NCI-H2081 (cell line): ENCODE measurements at places on chromosomes 11 and 22.
A peak's percentile ranks its signal among the peaks of the same experiment; 100 is the strongest.

DNA sequence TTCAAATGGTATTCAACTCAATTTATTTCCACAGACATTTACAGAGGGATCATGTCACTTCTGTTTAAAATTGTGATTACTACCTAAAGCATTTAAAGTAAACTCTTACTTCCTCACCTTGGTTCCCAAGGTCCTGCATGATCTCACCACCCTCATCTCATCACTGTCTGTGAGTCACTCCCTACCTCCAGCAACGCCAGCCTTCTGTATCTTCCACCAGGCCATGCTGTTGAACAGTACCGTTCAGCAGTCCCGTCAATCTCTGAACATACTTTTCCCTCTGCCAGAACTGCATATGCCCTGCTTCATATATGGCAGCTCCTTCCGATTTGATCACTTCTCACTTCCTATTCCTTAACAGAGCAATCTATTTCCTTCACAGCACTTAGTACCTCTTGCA lies 2.0 kb downstream of the FBXO3 start:
- no peak for DNase-seq

DNA sequence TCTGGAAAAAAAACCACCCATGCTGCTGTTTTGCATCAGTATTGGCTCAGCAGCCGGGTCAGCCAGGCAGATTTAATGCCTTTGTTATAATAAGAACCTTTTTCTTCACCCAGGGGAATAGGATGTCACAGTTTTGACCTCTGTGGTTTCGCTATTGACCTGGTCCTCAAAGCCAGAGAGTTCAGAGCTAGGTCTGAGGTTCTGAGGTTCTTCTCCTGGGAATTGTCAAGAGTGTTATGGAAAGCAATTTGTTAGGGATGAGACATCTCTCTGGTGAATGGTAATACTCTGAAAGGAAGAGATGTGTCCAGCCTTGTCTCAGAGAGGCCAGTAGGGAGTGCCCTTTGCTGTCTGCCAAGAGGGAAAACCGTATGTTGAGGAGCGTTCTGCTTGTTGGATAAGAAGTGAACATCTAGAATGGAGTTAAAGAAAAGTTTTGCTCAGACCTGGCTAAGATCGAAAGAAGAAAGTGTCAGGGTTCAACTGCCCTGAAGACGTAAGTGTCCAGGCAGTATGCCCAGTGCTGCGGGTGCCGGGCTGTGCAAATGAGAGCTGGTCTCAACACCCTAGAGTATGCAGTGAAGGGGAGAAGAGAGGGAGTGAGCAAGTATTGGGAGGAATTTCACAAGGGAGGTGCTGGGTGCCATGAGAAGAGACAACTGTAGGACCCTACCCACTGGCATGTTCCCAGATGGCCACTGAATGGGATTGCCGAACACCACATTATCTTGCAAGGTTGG lies 150.9 kb upstream of the TTC12 start:
- DNase-seq, result no peak

GRCh38 chr11:84430661-84431060 lies 1144.5 kb upstream of the CCDC90B start:
- DNase-seq, result peak; percentile 39

- DNase-seq, result peak; percentile 58
Observed at GRCh38 chr11:65551572-65552387, 6.4 kb downstream of the LTBP3 start.

DNA sequence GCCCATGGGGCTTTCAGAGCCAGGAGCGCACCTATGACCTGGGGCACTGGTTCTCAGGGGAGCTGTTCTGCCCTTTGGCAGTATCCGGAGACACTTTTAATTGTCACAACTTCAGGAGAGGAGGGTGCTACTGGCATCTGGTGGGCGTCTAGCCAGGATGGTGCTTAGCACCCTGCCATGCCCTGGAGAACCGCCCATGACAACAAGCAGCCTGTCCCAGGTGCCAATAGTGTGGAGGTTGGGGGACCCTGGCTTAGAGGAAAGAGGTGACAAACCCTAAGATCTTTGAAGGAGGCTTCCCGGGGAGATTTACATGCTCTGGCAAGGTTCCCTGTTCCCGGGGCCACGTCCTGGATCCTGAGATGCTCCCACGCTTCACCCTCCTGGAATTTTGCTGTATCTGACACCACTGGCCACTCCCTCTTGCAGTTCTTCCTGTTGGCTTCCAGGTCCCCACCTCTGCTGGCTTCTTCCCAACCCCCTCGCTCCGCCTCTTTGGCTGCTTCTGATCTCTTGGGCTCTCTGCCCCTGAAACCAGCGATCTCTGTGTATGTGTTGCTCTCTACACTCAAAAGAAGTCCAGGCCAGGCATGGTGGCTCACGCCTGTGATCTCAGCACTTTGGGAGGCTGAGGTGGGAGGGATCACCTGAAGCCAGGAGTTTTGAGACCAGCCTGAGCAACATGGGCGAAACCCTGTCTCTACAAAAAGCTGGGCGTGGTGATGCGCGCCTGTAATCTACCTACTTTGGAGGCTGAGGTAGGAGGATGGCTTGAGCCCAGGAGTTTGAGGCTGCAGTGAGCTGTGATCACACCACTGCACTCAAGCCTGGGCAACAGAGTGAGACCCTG lies 31.1 kb downstream of the FADS3 start:
- DNase-seq, result no peak

- DNase-seq, result no peak
Observed at GRCh38 chr22:46350121-46350520, 14.6 kb downstream of the TRMU start.

GRCh38 chr11:83158357-83158786 lies 1.4 kb downstream of the PCF11 start:
- no peak for DNase-seq

DNA sequence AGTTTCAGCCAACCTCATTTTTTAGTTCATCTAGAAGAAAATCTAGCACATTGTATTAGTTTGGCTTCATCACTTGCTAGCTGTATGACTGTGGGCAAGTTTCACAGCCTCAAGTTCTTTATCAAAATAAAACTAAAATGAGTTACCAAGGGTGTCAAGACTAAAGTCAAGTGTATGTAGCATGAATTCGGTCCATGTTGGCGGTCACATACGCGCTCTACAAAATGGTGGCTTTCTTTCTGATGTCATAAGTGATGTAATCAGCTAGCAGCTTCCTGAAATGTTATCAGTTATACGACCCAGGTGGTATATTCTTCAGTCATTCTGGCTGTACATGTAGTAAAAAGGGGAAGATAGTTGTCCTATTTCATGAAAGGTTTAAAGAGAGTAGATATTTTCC lies 50.5 kb downstream of the POLD3 start:
- no peak for DNase-seq

DNA sequence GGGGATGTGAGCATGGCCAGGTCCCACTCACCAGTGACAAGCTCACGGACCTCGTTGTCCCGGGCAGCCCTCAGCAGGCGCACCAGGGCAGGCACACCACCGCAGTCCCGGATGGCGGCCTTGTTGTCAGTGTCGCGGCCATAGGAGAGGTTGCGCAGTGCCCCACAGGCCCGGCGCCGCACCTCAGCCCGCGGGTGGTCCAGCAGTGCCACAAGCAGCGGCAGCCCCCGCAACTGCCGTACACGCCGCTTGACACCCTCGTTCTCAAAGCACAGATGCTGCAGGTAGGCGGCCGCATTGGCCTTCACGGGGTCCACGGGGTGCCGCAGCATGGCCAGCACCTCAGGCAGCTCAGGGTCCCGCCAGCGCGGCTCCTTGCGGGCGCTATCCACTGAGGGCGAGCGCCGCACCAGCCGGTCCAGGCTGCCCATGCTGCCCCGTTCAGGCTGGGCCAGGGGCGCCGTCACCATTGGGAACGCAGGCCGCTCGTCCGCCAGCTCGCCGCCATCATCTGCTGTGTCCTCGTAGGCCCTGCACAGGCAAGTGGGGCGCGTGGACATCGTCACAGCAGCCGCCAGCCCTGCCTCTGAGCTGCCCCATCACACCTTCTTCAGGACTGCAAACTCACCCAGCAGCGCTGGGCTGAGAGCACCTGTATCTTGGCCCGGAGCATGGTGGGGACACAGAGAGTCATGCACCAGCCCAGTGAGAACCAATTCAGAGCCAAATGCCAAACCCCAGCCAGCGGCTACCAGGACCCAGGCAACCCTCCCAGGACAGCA lies 36.7 kb downstream of the ARVCF start:
- DNase-seq, result no peak

DNA sequence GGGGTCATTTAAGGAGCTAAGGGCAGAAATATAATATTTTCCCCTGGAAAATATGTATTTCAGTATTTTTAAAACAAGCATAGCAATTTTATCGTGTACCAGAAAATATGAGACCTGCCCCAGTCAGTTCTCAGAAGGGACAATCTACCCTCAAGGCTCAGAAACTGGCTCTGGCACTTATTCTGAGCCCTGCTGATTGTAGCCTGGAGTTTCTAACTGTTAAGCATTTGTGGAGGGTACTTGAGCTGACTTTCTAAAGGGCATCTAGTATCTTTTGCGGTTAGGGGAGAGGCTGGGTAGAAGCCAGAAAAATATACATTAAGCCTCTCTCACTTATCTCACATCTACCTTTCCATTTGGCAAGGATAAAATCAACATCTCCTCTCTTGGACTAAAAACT lies 71.3 kb upstream of the FSHB start:
- DNase-seq, result no peak

GRCh38 chr11:103730131-103730940 lies 306.1 kb upstream of the DDI1 start:
- no peak for DNase-seq

DNA sequence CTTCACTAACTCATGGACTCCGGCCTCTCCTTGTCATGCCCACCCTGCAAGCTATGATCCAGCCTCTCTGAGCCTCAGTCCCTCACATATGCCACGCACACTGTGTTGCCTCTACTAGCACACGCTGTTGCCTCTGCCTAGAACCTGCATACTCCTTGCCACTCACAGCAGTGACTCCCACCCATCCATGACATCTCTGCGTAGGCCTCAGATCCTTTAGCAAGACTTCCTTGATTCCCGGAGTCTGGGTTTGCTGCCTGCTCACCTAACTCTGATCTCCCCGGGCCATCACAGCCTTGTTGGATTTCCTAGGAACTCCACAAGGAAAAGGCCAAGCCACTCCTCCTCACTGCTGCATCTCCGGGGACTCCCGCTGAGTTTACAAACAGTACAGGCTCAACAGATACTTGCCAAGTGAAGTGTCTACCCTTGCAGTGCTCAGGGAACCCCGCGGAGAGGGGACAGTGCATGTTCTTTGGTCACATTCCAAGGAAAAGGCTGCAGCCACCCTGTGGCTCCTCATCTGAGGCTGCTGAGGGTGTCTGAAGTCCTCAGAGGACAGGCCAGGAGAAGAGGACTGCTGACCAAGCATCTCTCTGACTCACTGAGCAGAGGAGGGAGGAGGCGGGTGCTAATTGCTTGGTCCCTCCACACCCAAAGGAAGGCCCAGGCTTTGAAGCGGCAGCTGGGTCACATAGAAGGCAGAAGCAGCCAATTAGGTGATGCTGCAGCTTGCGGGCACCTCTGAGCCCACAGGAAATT lies 42.4 kb upstream of the NAV2 start:
- no peak for DNase-seq

GRCh38 chr11:72432347-72433287 lies 1.7 kb downstream of the CLPB start:
- DNase-seq, result no peak

DNA sequence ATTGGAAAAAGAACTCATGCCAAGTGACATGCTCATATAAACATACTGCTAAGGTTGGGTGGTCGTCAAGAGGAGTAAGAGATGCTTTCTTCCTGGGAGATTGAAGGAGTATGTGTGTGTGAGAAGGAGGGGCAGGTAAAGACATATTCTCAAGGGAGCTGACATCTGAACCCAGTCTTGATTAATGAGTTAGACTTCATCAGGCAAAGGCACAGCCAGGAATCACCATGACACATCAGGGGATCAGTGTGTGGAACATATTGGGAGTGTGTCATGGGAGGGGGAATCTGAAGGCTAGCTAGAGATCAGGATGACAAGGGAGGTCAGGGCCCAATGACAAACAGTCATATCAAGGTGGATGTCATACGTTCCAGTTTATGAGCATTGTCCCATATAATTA lies 14.9 kb downstream of the CNTF start:
- DNase-seq, result no peak

DNA sequence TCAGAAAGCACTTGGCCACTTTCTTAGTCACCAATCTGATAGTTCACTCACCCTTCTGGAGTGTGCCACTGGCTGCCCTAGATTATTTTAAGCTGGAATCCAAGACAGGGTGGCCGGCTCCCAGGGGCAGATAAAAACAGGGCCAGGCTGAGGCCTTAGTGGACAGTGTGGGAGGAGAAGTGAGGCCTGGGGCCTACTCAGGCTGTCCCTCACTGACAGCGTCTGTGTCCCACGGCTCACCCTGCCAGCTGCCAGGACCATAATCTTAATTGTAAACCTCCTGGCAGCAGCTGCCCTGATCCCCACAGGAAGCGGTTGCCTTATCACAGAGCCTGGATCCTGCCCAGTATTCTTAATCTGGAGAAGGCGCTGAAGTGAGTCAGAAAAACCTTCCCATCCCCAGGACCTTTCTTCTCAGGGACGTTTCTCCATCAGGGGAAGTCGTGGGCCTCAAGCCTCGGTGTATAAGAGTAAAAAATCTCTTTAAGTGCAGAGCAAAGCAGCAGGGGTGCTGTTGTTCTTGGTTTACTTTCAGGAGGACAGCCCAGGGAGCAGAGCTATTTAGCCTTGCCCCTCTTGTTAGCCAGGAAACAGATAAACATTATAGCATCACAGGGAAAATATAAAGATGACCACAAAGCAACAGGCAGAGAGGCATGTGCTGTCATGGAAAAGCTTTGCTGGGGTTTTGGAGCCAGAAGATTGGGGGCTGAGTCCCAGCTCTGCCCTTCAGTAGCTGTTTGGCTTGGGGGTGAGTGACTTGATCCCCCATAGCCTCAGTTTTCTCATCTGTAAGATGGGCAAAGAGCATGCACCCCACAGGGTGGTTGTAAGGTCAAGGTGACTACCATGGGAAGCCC lies 39.6 kb downstream of the TSPAN18 start:
- DNase-seq, result peak; percentile 59

DNA sequence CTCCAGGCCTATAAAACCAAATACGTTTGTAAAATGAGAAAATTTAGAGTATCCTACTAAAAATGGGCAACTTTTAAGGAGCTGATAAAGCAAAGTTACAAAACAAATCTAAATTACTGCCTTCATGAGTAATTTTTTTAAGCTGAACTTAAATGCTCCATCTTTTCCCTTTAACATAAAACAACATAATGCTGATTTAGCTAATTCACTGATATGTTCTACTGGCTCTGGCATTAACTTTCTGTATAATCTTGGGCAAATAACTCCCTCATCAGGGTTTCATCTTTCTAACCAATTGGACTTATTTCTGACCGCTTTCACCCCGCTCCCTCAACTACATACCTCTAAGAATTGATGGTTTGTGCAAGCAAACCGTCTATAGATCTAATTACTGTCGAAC lies 362 bp downstream of the OR10A3 start:
- no peak for DNase-seq
